ENCODE measurements at places on chromosomes 1 and 21.

DNA sequence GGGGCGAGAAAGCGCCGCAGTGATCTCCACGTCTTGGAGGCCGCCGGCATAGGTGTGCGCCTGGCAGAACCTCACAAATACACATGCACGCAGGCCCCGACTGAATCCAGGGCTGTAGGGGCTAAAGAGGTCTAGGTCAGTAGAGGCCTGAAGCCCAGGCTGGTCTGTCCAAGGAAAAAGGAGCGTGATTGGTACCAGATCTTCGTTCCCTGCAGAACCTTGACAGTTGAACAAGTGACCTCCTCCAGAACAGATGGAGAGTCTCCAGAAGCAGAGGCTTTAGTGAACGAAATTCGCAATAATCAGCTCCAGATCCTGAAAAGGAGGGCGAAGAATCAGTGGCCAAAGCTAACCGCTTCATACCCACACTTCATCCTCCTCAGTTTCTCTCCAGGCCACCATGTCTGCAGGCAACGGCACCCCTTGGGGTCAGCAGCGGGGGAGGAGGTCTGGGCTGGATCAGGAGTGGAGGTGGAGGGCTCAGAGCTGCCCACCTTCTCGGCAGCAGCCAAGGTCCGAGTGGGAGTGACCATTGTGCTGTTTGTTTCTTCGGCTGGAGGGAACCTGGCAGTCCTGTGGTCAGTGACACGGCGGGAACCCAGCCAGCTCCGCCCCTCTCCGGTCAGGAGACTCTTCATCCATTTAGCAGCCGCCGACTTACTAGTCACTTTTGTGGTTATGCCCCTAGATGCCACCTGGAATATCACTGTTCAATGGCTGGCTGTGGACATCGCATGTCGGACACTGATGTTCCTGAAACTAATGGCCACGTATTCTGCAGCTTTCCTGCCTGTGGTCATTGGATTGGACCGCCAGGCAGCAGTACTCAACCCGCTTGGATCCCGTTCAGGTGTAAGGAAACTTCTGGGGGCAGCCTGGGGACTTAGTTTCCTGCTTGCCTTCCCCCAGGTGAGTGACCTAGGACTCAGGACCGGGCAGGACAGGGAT lies 749 bp upstream of the PEX11B start:
- no peak for DNase-seq

GRCh38 chr1:56438901-56439551 lies 140.3 kb downstream of the PLPP3 start:
- DNase-seq, result no peak

DNA sequence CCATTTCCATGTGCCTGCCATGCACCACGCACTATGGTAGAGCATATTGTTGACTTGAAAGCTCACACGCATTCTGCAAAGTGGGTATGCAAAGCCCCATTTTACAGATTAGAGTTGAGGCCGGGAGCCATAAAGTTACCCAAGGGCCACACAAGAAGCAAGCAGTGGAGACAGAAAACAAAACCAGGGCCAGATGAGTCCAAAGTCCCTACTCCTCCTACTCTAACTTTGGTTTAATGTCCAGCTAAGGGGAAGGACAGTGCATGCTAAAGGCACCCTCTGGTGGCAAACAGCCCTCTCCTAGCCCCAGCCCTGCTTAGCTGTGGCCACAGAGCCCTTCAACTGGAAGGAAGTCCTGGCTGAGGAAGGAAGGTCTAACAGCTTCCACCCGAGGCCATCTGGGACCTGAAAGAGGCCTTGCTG lies 74.9 kb downstream of the SLC66A1 start:
- DNase-seq, result no peak

DNA sequence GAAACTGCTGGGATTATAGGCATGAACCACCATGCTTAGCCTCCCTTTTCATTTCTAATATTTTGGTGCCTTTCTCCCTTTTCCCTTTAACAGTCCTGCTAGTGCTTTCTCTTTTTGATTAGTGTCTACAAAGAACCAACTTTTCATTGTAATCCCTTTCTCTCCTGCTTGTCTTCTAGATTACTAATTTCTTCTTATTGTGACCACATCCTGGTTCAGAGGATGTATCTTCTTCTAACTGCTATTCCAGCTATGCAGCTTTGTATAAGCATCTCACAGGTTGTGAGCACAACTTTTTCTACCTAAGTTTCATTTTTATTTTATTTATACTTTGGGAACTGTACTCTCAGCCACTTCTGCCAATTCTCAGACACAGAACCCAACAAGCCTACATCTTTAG lies 14.7 kb downstream of the ZNF648 start:
- DNase-seq, result no peak

- peak; percentile 62 for DNase-seq
Measured at GRCh38 chr1:12619792-12620487, 1.9 kb upstream of the DHRS3 start.

DNA sequence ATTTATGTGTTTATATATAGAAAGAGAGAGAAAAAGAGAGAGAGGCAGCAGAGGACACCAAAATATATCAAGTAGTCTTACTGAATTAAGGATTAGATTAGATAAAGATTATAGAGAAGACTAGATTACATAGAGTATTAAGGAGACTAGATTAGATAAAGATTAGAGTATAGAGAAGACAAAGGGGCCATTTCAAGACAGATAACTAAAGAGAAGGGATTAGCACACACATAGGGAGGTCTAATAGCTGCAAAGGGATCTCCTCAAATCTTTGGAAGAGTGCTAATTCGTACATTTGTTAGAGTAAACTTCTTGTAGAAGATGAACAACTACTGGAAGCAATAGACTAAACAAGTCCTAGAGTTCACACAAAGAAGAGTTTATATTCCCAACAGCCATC lies 34.2 kb downstream of the OR6Y1 start:
- DNase-seq, result no peak

GRCh38 chr1:239805851-239806772 lies 285.6 kb upstream of the FMN2 start:
- no peak for DNase-seq

DNA sequence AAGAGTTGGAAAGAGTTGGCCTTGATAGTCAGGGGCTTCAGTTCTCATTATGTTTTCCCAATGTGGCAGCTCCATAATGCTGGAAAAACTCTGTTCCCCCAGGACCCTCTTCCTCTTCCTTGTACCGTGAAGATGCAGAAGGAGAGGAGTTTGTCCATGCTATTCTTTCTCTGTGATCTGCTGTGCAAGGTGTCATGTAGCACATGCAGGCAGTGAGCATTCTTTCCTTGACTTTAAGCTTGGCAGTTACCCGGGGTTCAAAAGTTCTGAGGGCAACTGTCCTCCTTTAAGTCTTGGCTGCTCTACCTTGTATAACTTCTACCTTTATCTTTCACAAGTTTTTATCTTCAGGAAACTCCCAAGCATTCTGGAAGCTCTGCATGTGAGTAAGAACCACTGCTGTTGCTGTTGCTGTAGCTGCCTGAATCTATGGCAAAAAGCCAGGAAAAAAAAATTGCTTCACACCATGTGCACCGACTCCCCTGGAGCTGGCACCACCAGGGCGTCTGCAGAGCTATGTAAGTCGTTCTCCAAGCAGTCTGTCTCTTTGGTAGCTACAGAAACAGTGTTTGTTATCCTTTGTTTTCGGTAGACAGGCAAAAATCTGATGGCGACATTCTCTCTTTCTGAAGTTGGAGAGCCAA lies 42.7 kb upstream of the SLC16A1 start:
- DNase-seq, result no peak

DNA sequence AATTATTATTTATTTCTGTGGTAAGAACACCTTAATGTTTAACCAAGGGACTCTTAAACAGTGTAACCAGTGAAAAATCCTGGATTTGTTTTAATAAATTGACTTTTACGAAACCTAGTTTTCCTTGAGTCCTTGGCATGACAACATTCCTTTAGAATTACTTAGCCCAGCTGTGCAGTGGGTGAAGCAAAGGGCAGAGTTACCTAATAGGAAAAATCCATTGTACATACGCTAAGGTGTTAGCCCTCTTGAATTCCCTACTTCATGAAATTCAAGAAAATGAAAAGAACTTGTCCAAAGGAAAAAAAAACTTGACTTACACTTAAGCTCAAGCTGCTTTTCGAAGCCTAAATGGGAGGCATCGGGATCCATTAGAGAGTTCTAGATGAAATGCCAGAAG lies 852.0 kb upstream of the ADAMTS5 start:
- no peak for DNase-seq

DNA sequence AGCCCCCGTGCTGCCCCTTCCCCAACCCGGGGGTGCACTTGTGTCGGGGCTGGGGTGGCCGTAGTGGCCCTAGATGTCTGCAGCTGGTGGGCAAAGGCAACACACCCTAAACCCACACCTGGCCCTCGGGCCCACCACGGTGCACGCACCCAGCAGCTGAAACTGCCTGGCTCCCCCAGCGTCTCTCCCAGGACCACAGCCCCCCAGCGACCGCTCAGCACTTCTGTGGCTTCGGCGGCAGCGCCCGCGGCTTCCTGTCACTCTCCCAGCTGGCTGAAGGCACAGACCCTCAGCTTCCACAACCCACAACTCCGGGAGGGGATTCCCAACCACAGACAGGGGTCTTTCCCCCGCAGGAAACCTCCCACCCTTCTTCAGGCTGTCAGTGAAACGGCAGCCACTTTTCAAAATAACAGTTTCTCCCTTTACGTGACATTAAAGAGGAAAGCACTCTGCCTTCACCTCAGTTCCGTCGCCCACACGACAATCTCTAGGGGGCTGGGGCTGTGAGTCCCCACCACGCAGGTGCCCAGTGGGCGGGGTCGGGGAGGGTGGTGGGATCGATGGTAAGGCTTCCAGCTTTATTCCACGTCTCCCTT lies 40.7 kb upstream of the COL6A2 start:
- DNase-seq, result peak; percentile 39

GRCh38 chr1:157302199-157302497 lies 164.0 kb upstream of the ETV3 start:
- DNase-seq, result no peak

GRCh38 chr1:51491166-51491981 lies 27.7 kb downstream of the EPS15 start:
- DNase-seq, result no peak

- DNase-seq, result peak; percentile 21
Measured at GRCh38 chr1:94646786-94647555, 105.4 kb upstream of the F3 start.

DNA sequence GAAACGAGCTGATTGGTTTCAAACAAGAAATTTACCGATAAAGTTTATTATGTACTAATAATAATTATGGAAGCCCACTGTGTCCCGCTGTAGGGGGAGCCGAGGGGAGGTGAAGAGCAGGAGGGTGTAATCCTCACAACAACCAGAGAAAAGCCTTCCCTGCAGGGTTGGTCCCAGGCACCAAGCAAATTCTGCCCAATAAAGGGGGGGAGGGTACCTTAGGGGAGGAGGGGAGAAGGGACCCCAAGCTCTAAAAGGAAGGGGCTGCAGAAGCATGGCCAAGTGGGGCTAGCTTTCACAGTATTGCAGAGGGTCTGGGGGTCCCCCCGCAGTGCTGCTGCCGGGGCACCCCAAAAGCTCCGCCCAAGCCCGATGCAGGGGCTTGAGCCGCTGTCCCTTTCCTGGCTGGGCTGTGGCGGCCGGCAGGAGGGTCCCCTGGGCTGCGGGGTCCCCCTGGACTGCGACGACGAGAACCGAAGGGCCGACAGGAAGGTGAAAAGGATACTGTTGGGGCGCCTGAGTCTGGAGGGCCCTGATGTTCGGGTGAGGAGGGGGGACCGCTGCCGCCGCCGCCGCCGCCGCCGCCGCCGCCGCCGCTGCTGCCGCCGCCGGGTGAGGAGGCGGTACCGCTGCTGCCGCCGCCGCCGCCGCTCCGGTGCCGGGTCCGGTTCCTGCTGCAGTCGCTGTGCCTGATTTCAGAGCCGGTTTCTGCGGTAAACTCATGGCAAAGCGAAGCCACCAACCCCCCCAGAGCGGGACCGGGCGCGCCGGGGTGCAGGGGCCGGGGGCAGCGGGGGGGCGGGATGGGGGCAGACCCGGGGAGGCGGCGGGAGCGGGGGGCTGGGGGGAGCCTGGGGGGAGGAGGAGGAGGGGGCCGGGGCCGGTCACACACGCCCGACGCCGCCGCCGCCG lies 771 bp downstream of the EIF4G3 start:
- no peak for DNase-seq

DNA sequence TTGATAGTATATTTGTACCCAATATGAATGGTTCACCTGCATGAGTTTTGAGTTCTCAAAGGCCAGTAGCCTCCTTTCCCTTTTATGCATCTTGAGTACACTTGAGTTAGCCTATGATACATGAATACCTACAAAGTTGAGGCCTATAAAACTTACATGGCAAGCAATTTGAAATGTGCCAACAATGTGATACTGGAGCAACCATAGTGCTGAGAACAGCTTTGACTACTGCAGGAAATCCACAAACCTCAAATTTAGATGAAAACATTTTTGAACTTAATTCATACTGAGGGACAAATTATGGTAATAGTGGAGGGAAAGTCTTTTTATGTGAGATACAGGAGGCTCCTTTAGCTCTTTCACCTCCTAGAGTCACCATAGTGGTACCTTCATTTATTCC lies 37.4 kb downstream of the LEPR start:
- DNase-seq, result no peak

DNA sequence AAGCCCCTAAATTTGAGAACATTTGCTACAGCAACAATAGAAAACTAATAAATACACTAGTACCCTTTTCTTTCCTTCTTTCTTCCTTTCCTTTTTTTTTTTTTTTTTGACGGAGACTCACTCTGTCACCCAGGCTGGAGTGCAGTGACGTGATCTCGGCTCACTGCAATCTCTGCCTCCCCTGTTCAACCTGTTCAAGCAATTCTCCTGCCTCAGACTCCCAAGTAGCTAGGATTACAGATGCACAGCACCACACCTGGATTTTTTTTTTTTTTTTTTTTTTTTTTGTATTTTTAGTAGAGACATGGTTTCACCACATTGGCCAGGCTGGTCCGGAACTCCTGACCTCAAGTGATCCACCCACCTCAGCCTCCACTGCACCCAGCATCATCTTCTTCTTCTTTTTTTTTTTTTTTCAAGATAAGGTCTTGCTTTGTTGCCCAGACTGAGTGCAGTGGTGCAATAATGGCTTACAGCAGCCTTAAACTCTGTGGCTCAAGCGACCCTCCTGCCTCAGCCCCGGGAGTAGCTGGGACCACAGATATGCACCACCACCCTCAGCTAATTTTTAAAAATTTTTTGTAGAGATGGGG lies 19.6 kb upstream of the CBR3 start:
- no peak for DNase-seq

GRCh38 chr1:101013776-101014175 lies 11.8 kb downstream of the DPH5 start:
- no peak for DNase-seq

DNA sequence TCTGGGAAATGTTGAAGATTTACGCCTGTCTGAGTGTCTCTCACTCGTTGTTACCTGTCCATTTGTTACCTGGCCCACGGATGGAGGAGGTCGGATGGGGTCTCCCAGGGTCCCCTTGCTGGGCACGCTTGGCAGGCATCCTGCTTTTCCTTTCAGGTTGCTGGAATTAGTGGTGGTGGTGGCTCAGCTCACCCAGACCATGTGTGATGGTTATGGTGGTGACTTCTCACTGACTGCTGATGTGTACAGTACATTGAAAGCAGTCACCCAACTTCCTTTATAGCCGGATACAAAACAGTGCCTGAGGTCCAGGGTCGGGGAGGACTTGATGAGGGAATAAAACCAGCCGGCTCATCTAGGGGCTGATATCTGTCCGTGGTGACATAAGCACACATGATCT lies 19.5 kb downstream of the MAPKAPK2 start:
- no peak for DNase-seq

GRCh38 chr1:108598340-108598739 lies 38.4 kb downstream of the EEIG2 start:
- no peak for DNase-seq

GRCh38 chr21:45806042-45806441 lies 162.5 kb downstream of the PCBP3 start:
- DNase-seq, result no peak

- no peak for DNase-seq
Measured at GRCh38 chr1:27476237-27476636, 13.7 kb downstream of the WASF2 start.

GRCh38 chr1:237119091-237119490 lies 77.1 kb downstream of the RYR2 start:
- DNase-seq, result no peak
